ENCODE measurements at places on chromosomes 12 and 14. TPM values are rescaled to one million over a fixed set of nuclear protein-coding genes. Genes with fewer than 3 reads are reported as not detected.

- DNase-seq = no peak
Measured at GRCh38 chr12:110616471-110617115, 2.7 kb downstream of the TCTN1 start.

DNA sequence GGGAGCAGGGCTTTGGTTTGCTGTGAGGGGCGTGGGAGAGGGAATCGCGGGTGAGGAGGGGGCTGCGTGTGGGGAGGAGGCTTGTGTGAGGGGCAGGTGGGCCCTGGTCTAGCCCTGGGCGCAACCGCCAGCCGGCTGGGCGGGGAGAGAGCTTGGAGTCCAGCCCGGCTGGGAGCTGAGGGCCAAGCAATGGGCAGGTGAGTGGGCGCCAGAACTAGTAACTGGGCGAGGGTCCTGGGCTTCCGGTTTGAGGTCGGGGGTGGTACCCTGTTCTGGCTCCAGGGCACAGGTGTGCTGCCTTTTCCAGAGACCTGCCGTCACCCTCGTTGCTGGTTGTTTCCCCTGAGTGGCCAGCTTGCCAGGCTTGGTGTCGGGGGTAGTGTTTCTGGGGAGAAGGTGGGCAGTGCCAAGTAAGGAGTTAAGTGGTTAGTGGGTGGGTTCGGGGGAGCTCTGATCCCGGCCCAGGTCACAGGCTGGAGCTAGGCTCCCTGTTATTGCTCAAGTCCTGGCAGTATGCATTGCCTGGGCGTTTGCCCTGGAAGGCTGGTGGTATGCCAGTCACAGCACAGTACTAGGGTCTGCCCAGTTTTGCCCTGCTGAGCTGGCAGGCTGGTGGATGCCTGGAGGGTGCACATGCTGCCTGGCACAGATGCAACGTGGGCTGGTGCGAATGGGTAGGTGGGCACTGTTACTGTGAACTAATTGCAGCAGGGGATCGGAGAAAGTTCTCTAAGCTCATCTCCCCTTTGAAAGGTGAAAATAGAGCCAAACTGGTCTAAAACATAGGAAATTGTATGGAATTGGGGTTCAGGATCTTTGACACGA is 683 bp downstream of the CIPC start:
- DNase-seq = peak; percentile 53

- no peak for DNase-seq
Measured at GRCh38 chr14:95519699-95520098, 3.2 kb upstream of the SYNE3 start.

DNA sequence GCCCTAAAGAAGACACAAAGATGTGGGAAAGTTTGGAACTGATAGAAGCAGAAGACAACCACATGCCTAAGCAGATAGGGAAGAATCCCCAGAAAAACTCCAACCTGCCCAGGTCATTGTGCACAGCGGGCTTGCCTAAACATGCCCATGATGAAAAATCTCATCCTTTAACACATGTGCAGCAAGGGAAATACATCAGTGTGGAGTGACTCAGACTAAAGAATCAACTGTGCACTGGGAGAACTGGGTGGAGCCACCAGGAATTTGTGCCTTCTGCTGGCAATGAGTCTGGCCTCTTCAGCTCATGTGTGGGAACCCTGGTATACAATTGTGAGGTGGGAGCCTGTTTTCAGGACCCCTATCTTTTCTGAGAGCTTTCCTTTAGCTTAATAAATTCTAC is 398.5 kb downstream of the FSCB start:
- DNase-seq = no peak

DNA sequence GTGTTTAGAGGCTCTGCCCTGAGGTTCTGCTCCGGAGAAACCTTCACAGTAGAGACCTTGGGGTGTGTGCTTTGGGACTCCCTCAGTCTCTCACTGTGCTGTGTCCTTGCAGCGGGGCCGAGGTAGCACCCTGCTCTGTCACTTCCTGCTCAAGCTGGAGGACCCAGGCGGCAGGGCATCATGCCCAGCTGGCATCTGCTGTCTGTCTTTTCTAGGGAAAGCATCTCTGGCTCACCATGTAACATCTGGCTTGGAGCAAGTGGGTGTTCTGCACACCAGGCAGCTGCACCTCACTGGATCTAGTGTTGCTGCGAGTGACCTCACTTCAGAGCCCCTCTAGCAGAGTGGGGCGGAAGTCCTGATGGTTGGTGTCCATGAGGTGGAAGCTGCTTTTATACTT is 124.5 kb downstream of the ESRRB start:
- no peak for DNase-seq

DNA sequence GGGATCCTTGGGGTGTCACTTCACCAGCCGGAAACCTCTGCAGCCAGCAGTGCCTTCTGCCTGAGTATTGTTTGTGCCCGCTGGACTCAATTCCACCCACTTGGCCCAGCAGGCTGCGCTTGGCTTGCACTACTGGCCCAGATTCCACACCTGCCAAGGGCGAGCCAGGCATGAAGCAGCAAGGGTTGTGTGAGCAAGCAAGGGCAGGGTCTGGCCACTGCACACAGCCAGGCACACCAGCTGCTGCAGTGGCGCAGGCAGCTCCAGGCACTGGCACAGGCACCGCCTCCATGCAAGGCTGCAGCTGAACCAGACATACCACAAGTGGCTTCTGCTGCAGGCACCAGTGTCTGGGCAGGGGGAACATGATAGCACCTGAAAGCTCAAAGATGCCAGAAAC is 99.5 kb downstream of the NUAK1 start:
- DNase-seq = no peak

GRCh38 chr14:91985521-91986255 is 38.2 kb upstream of the FBLN5 start:
- no peak for DNase-seq

CDH24 gene
- total RNA-seq = 2.1 TPM

NDUFA9 gene
- 95.2 TPM for total RNA-seq

VDR gene
- 0.92 TPM for total RNA-seq

CFAP251 gene
- 0.68 TPM for total RNA-seq

GNB3 gene
- total RNA-seq = 1.0 TPM

Measured in CD8-positive, alpha-beta T cell (primary cell).